ENCODE measurements at places on chromosomes 1 and 21. TPM values are rescaled to one million over a fixed set of nuclear protein-coding genes. Genes with fewer than 3 reads are reported as not detected.

DNA sequence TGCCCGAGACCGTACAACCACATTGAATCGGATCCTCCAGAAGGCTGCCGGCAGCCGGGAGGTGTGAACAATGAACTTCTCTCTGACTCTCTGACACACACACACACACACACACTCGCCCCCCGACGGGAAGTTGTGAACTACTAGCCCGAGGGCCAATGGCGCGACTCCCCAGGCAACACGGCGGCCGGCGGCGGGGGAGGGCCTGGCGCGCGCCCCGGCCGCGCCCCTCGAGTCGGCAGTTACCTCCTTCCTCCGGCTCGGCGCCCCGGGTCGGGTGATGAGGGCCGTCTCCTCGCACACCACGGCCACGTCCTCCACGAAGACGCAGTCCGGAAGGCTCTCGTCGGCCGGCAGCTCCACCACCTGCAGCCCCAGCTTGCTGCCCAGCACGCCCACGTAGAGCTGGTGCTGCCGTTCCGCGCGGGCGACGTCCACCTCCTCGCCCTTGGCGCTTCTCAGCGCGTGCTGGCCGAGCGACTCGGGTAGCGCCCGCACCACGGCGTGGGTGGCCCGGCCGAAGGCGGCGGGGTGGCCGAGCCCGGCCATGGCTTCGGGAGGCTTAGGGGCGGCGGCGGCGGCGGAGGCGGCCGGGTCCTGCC lies 361 bp downstream of the DDAH1 start:
- H3K36me3 ChIP-seq: peaks cover 5% of the 10 kb centered on the region
- H3K4me1 ChIP-seq: peaks cover 6% of the 10 kb centered on the region
- H3K27ac ChIP-seq: no peak overlapping the region

- no peaks in the 10 kb centered on the region for H3K27me3 ChIP-seq
- no peak overlapping the region for H3K4me3 ChIP-seq
- H3K36me3 ChIP-seq: peaks cover 10% of the 10 kb centered on the region
- no peak overlapping the region for H3K27ac ChIP-seq
- no peaks in the 10 kb centered on the region for H3K4me1 ChIP-seq
- no peak for DNase-seq
Measured at GRCh38 chr21:43820466-43820865, 31.1 kb downstream of the RRP1 start.

DNA sequence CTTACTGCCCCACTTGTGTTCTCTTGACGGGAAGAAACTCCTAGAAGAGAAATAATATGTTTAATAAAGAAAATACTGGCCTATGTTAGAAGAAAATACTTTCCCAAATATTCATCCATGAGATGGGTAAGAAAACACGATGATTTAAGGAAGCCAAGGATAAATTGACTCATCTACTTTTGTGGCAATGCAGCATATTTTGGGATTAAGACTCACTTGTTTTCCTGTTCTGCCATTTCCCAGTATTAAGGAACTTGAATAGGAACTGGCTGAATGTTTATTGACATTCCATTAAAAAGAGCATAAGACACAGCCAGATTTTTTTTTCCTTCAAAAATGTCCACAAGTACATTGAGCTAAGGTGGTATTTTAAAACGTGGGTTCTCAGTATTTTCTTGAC lies 10.9 kb upstream of the ADAMTS5 start:
- no peaks in the 10 kb centered on the region for H3K4me1 ChIP-seq
- no peaks in the 10 kb centered on the region for H3K36me3 ChIP-seq
- H3K4me3 ChIP-seq: no peak overlapping the region
- no peaks in the 10 kb centered on the region for H3K27me3 ChIP-seq

Gene CDK18
- not detected for polyA plus RNA-seq

DNA sequence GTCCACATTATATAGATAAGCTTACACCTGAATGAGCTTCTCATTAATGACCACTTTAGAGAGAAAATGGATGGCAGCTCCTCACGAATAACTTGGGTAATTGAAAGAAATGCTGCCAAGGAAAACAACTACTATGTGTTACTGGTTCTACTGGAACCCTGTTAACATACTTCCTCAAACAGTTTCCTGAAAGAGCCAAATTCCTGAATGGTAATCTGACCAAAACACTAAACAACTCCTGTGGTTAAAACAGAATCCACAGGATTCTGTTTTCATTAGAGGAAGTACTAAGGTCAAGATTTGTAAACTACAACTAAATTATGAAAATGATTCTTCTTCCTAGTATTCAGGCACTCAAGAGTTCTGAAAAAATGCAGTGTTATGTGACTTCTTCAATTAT lies 107.2 kb downstream of the DNM3 start:
- no peaks in the 10 kb centered on the region for H3K4me1 ChIP-seq
- DNase-seq: no peak
- no peak overlapping the region for H3K4me3 ChIP-seq
- H3K27me3 ChIP-seq: no peaks in the 10 kb centered on the region
- no peak overlapping the region for H3K27ac ChIP-seq
